Hematopoietic multipotent progenitor cell treated with erythropoietin and hydrocortisone succinate and interleukin-3 and kit ligand, for 4 days (in vitro differentiated cells): ENCODE measurements at places on chromosomes 2 and 18.
A peak's percentile ranks its signal among the peaks of the same experiment; 100 is the strongest.

DNA sequence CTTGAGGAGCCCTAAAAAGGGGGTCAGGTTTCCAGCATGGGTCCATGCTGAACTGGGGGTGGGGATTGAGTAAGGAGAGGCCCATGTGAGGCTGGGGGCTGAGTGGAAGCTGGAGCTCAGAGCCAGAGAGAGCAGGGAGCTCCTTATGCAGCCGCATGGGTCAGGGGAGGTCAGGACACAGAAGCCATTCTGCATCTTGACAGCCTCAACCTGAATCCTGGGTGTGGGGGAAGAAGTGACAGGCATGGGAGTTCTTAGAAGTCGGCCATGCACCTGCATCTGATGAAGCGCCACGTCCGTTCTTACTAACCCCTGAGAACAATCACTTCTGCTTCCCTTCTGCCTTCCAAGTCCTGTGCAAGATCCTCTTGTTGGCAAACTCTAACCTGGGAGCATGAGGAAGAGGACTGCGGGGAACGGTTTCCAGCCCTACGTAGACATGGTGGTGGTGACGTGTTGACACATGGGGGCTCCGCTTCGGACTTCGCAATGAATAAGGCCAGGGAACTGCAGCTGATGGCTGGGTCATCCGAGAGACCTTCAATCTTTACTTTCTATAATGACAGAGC is 22.3 kb downstream of the GNLY start:
- DNase-seq = no peak

GRCh38 chr2:169590804-169591203 is 6.7 kb downstream of the PPIG start:
- peak; percentile 21 for DNase-seq

GRCh38 chr18:907885-908757 is 3.5 kb downstream of the ADCYAP1 start:
- peak; percentile 22 for DNase-seq

DNA sequence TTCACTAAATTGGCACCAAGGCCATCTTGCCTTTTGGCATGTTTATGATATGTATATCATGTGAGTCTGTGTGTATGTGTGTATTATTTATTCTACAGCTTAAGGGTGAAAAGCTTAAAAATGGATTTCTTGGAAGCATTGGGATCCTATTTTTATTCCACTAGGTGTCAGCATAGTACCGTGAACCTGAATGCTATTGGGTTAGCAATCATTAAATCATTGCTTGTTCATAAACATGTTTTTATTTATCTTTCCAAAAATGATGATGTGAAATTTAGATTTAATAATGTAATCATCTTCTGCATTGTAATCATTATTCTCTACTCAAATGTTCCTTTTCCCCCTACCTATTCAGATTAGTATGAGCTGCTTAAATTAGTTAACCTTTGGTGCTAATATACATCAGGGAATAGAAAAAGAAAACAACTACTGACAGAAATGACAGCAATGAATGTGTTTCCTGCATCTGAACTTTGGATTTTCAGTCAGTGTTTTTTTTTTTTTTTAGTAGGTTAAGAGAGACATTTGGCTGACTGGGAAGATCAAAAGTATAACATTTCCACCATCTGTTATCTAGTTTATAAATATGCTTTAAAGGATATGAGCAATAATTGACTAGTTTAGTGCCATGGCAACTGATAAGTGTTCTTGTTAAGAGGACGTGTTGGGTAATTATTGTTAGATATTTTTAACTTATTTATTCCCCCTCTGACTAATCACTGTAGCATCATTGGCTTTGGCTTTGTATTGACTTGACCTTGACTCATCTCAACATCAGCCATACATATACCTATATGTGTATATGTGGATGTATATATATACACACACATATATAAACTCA is 14.1 kb upstream of the ZSWIM2 start:
- DNase-seq = peak; percentile 69

DNA sequence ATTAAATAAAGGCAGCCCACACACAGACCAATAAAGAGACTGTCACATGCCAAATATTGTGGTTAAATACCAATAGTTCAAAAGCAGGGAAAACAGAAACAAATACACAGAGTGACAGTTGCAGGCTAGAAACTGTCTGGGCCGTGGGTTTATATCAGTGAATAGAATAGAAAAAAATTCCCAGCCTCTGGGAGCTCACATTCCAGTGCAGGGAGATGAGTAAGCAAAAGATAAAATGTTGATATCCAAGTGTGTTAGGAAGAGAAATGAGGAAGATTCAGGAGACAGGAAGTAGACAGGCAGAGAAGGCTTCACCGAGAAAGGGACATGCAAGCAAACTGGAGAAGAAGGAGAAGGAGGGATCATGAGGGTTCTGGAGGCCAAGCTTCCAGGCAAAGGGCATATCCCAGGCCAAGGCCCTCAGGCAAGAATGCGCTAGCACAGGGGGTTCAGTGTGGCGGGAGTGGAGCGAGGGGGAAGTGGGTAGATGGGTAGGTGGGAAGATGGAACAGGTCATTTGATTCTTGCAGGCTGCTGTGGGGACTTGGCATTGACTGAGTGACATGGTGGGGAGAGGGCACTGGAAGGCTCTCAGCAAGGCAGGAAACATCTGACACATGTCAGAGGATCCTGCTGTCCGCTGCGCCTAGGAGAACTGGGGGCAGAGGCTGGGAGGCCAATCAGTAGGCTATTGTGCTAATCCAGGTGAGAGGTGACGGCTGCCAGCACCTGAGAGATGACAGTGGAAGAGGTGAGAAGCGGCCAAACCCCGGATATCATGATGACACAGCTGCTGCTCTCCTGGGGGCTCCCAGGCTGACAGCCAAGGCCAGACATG is 89.2 kb downstream of the ZBTB7C start:
- no peak for DNase-seq

GRCh38 chr2:140185076-140185475 is 1404.9 kb upstream of the NXPH2 start:
- DNase-seq = no peak
